ENCODE measurements at places on chromosomes 11 and 22.

GRCh38 chr11:46380340-46381047 lies 975 bp upstream of the MDK start:
- DNase-seq, result peak; percentile 29

DNA sequence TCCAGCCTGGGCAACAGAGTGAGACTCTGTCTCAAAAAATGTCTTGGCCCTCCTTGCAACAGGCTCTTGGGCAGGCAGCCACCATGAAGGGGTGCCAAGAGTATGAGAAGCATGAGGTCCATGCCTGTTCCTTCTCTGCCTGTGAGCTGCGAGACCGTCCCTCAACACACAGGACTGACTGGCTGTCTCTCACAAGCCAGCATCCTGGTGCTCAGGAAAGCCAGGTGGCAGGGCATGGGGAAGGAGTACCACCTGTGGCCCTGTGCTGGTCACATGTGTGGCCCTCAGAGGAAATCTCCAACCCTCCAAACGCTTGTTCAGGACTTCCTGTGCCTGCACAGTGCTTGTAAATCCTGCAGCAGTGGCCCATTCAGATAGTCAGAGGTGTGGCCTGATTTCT lies 83.2 kb downstream of the ATXN10 start:
- DNase-seq, result no peak

DNA sequence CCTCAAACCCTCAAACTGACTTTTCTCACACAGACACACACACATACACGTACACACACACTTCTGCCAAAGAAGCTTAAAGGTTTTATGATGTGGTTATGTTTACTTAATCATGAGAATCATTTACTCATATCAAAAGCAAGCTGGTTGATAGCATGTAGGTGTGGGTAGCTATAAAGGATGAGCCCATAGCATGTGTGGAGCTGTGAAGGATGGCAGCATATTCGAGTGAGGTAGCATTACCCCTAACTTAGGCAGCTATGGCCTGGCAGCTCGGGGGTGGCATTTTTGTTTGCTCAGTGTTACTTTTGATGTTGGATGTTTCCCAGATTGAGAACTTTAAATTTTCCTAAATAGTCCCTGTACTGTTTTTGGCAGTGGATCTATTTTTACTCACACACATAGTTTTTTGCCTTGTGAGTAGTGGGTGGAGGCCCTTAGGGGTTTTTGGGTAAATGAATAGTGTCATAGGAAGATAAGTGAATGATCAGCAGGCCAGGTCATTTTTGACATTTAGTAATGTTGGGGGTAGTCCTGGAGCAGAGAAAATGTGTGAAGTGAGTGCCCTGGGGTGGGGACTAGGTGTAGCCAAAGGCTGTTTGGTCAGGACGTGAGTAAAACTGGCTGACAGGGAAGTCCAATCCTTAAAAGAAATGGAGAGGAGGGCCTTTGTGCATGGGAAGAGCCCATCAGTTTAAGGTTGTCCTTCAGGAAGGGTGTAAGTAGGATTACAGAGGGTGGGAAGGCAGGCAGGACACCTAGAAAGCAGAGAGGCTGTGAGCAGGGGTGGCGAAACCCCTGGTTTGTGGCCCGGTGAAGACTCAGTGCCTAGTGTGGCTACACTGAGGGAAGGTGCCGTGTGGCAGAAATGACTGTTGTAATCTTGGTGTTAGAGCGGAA lies 7.1 kb downstream of the YWHAH start:
- DNase-seq, result no peak

- no peak for DNase-seq
These were observed 191.6 kb downstream of the IGLL1 start for GRCh38 chr22:23388517-23388890.

- no peak for DNase-seq
These were observed 220.5 kb upstream of the PITPNB start for GRCh38 chr22:28139516-28139915.

- DNase-seq, result peak; percentile 42
These were observed 19.9 kb downstream of the TRIM44 start for GRCh38 chr11:35682230-35683173.

DNA sequence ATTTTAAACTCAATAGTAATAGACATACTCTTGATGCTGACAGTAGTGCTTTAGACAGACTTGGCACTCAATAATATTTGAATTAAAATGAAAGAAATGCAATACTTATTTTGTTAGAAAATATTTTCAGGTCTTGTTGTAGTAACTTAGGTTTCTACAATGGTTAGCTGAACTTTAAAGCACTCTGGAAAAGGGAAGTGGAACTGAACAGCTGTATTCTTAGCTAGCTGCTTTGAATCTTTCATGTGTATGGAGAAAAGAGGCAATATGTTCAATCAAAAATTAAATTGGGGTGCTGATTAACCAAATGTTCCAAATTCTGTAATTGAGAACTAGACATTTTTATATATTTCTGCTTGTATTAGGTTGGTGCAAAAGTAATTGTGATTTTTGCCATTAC lies 517.9 kb upstream of the RAG2 start:
- no peak for DNase-seq

- no peak for DNase-seq
These were observed 899 bp upstream of the KLHDC7B start for GRCh38 chr22:50544746-50545253.

- no peak for DNase-seq
These were observed 29.5 kb upstream of the MYH9 start for GRCh38 chr22:36417281-36417686.

DNA sequence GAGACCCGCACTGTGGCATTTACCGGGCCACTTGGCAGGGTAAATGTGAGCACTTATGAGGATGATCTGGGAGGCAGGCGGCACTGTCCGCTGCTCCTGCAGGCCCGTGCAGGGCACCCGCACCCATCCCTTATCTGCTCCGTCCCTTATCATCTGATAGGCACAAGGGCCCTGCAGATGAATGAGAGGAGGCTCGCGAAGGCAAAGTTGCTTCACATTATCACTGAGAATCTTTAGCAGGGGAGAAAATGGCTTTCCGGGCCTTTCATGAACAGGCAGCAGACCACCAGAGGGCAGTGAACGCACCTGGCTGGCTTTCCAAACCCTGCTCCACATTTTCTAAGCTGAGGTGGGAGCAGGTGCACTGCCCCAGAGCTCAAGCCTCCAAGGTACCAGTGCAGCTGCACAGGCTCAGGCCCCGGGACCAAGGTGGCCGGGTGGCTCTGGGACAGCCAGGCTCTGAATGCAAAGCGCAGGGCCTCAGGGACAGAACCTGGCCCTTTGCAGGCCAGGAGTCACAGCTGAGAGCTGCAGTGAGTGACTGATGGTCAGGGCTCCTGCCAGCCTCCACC lies 165.6 kb downstream of the SHANK2 start:
- peak; percentile 10 for DNase-seq

DNA sequence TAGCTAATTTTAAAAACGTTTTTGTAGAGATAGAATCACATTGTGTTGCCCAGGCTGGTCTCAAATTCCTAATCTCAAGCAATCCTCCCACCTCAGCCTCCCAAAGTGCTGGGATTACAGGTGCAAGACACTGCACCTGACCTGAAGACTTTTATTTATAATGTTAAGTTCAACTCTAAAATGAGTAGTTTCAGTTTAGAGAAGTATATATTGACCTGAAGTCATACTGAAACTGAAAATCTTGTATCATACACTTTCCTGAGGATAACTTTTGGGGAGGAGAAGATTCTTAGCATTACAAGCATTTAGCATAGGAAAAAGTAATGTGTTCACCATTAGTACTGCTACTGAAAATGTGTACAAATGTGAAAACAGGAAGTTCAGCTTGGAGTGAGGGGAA lies 249.3 kb downstream of the CASP12 start:
- no peak for DNase-seq

GRCh38 chr11:84890676-84891075 lies 736.5 kb downstream of the DLG2 start:
- peak; percentile 21 for DNase-seq

DNA sequence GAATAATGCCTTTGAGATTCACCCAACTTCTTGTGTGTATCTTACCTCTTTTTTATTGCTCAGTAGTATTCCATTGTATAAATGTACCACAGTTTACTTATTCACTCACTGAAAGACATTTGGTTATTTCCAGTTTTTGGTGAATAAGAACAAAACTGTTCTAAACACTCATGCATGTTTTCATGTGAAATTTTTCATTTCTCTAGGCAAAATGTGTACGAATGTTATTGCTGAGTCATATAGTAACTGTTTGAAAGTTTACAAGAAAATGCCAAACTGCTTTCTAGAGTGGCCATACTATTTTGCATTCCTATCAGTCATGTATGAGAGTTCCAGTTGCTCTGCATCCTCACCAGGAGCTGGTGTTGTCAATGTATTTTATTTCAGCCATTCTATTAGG lies 8.8 kb upstream of the EMSY start:
- peak; percentile 22 for DNase-seq

- DNase-seq, result peak; percentile 99
These were observed 271 bp downstream of the FKBP2 start for GRCh38 chr11:64241241-64241490.

Data from iris pigment epithelial cell (primary cell).